Stimulated activated naive CD4-positive, alpha-beta T cell (primary cell): ENCODE measurements at places on chromosomes 11 and 22.

- no peak for DNase-seq
These were observed 302.1 kb upstream of the B3GAT1 start for GRCh38 chr11:134714021-134714656.

GRCh38 chr22:24494528-24495364 is at the start of gene UPB1:
UPB1 (plus strand) TSS chr22:24495332; CDS start chr22:24495404, 72 bp downstream.
- no peak for DNase-seq

- DNase-seq: peak; percentile 18
These were observed 60.4 kb downstream of the SFI1 start for GRCh38 chr22:31556627-31557203.

DNA sequence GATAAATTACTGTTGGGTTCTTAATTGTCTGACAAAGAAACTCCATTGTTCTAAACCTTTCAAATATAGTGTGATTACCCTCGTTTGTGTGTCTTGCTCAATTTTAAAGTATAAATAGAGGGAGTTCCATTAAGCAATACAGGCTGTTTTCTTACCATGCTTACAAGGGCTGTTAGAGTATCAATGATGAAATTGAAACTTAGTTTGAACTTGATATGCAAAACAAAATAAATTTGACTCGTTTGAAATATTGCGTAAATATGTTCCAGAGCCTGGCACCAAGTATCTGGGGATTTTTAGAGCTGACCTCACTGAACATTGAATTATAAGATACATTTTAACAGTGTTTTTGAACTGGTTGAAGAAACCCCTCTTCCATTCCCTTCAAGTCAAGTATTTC is 31.7 kb downstream of the TEAD1 start:
- no peak for DNase-seq

GRCh38 chr11:109819410-109819809 is 273.8 kb upstream of the ZC3H12C start:
- no peak for DNase-seq

GRCh38 chr11:118049771-118050170 is 27.1 kb upstream of the TMPRSS4 start:
- DNase-seq: no peak

- no peak for DNase-seq
These were observed 300.2 kb downstream of the MN1 start for GRCh38 chr22:27501191-27501936.

DNA sequence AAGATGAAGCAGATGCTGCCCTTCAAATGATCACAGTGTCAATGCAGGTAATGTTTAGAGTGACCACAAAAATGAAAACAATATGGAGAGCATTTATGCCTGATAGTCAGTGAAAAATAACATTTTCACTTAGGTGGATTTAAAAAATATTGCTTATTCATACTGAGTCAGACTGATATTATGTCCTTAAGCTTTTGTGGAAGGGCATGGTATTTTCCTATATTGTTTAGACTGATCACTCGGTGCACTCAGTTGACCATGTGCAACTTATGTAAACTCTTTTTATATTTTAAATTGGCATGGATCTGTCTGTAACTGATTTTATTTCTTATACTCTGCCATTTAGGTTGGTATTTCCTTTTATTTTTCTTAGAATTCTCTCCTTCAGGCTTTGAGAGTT is 106.6 kb downstream of the DYNC2H1 start:
- DNase-seq: no peak

GRCh38 chr22:46066691-46067090 is 83.6 kb upstream of the PPARA start:
- DNase-seq: no peak

- DNase-seq: no peak
These were observed at the start of gene CEND1 for GRCh38 chr11:789943-790342. CEND1 (minus strand) TSS chr11:790090; CDS start chr11:788576, 1,514 bp downstream.

GRCh38 chr11:8813658-8814057 is 97.3 kb upstream of the AKIP1 start:
- DNase-seq: no peak

DNA sequence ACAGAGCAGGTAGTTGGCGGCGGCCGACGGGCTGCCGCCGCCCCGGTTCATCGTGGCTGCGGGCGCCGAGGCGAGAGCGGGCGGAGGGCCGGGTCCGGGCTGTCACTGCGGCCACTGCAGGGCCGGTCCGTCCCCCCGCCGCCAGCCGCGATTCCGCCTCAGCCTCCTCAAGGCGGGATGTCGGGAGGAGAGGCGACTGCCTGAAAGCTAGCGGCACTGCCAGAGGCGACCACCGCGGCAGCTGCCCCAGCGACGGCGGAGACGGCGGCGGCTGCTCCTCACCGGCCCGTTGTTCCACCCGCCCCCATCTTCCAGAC is 234 bp downstream of the SESN3 start:
- no peak for DNase-seq

- no peak for DNase-seq
These were observed 93.7 kb downstream of the ZC3H12C start for GRCh38 chr11:110186867-110187266.
